Stimulated activated CD8-positive, alpha-beta memory T cell treated with anti-CD3 and anti-CD28 coated beads, Interleukin-7, amount 100 ng/mL, for 48 hours (primary cell): ENCODE measurements at places on chromosomes 2 and 18.

- no peak for DNase-seq
Measured at GRCh38 chr2:216001216-216002100, 11.9 kb downstream of the MREG start.

GRCh38 chr2:211931314-211931713 is 607.3 kb downstream of the ERBB4 start:
- no peak for DNase-seq

DNA sequence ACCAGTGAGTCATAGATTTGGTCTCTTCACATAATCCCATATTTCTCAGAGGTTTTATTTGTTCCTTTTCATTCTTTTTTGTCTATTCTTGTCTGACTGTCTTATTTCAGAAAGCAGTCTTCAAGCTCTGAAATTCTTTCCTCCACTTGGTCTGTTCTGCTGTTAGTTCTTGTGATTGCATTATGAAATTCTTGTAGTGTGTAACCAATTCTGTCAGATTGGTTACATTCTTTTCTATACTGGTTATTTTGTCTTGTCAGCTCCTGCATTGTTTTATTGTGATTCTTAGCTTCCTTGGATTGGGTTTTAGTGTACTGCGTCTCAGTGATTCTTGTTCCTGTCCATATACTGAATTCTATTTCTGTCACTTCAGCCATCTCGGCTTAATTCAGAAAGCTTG is 18.6 kb downstream of the EHBP1 start:
- no peak for DNase-seq

DNA sequence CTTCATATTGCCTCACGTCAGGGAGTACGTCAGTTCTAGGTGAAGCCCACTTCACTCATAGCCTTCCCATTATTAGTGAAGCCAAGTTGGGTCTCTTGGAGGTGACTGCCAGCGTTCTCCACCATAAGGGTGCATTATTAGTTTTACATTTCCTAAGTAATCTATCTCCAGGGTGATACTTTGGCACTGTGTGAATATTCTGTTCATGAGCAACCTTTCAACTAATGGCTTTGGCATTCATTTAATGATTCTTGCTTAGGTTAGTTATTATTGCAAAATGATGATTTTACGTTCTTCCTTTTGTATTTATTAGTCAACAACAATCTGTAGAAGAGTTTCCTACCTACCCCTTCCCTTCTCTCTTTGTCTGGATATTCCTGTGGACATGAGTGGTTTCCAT is 97.5 kb downstream of the MAP4K4 start:
- no peak for DNase-seq

DNA sequence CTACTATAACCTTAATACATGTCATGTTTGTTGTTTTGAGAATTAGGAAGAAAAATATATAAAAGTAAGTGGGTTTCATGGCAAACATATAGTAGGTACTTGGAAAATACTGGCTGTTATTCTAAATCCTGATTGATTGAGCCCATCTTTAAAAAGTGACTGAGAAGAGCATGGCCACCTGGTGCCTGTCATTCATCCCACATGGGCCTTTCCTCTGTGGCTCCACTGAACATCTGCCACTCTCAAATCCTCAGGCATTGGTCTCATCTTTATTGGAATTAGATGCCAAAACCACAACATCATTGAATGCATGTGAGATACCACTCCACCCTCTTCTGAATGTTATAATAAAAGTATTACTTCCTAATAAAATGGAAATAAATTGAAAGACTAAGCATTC is 101.6 kb upstream of the TTN start:
- DNase-seq = no peak

- no peak for DNase-seq
Measured at GRCh38 chr2:214671319-214671885, 138.1 kb downstream of the BARD1 start.

DNA sequence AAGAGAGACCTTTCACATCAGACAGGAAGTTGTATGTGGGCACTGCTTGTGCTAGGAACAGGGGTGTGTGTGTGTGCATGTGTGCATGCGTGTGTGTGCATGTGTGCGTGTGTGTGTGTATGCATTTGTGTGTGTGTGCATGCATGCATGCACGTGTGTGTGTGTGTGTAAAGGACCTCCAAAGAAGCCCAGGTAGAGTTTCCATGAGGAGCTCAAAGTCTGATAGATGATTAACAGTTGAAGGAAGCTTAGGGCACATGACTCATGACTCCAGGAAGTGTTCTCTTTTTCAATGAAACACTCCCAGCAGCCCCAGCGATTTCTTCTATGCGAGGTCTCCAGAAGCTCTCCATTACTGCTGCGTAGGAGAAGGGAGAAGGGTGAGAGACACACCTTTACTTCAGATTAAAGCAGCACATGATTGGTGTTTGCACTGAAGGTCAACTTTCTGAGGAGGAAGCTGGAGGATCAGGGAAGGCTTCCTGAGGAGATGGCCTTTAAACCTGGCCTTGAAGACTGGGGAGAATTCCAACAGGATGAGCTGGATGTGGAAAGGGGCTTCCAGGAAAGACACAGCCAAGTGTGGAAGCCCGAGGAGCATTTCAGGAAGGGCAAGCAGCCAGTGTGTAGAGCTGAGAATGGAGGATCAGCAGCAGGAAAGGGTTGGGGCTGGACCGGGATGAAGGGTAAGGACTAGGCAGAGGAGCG is 77.7 kb downstream of the SMAD4 start:
- DNase-seq = peak; percentile 6

DNA sequence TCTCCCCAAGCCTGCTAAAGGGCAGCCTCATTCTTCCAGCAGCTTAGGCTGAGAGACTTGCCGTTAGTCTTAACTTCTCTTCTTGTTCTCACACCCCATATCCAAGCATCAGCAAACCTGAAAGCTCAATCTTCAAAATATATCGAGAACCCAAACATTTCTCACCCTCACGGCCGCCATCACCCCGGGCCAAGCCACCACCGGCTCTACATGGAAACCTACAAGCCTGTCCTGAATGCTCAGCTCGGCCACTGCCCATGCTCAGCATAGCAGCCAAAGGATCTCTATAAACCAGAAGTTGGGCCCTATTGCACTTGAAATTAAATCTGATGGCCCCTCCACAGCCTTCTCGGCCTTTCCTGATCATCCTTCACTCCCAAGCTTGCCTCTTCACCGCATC is 2.1 kb downstream of the HS1BP3 start:
- no peak for DNase-seq

DNA sequence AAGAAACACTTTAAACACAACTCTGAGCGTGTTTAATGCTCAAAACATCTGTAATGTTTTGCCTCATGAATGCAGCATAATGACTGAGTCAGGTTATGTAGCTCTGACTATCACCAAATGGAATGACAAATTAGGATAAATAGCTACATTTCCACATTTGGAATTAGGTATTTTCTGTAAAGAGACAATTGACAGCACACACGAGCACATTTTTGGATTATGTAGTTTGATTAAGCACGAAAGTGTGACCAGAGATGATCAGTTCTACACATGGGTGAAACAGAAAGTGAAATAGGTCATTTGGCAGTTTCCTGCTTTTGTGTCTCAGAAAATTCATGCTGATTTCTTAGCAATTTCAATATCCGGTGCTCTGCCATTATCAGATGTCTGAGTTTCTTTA is 29.0 kb downstream of the LPIN1 start:
- DNase-seq = no peak

GRCh38 chr2:65504814-65505697 is 72.7 kb upstream of the SPRED2 start:
- no peak for DNase-seq

DNA sequence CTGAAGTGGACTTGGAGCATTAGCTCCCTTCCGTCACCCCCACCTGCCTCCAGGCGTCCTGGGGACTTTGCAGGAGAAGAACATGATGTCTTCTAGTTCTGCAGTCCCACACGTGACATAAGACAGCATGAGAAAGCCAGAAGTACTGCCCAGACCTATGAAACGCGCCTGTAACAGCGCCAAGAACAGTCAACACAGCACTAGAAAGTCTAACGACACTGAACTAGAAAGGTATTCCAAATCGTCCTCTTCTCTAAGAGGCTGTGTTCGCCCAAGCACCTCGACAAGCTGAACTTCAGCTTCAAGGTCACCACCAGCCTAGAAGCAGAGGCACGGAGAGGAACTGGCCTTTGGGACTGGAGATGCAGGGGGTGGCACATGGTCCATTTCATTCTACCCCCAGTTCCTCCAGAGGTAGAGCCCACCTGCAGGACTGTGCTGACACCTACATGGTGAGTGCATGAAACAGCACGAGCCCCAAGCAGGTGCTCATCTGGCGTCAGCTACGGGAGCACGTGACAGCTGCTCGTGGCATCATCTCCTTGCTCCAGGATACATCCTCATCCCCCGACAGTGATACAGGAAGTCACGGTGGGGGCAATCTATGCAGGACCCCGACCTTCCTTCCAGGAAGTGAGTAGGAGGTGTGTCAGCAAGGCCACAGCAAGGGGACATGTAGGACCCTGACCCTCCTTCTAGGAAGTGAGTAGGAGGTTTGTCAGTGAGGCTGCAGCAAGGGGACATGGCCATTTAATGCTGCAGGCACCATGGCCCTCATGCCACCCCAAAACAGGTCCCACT is 3.7 kb downstream of the HDAC4 start:
- DNase-seq = no peak
